ENCODE measurements at places on chromosomes 2 and 18.

GRCh38 chr2:18987592-18988073 lies 370.8 kb downstream of the OSR1 start:
- DNase-seq = peak; percentile 82

DNA sequence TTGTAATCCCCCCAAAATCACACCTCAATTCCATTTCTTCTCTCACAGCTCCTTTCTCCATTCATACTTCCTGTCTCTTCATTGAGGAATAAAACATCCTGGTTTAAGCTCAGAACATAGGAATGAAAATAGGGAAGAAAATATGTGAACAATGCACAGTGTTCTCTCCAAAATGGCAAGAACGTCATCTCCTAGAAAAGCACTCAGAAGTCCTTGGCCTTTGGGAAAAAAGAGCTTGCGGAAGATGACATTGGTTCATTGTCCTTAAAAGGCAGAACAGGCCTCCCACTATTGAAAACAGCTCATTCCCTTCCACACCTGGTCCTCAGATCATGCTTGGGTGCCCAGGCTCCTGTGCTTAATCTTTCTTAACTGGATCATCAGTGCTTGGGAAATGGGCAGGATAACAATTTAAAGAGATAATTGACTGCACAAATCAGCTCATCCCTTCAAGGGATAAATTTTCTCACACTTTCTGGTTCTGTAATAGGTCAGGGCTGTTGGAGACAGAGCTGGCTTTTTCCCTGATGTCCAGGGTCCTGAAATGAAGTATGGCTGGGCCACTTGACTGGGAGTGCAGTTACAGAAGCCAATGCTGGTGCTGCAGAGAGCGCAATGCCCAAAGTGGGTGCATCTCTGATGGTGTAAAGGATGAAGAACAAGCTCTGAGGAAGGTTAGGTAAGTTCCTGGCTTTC lies 69.2 kb downstream of the MARCHF4 start:
- no peak for DNase-seq

GRCh38 chr2:35168351-35168750 lies 1187.2 kb upstream of the CRIM1 start:
- DNase-seq = no peak

GRCh38 chr18:48993586-48993985 lies 42.8 kb upstream of the SMAD7 start:
- DNase-seq = peak; percentile 37

DNA sequence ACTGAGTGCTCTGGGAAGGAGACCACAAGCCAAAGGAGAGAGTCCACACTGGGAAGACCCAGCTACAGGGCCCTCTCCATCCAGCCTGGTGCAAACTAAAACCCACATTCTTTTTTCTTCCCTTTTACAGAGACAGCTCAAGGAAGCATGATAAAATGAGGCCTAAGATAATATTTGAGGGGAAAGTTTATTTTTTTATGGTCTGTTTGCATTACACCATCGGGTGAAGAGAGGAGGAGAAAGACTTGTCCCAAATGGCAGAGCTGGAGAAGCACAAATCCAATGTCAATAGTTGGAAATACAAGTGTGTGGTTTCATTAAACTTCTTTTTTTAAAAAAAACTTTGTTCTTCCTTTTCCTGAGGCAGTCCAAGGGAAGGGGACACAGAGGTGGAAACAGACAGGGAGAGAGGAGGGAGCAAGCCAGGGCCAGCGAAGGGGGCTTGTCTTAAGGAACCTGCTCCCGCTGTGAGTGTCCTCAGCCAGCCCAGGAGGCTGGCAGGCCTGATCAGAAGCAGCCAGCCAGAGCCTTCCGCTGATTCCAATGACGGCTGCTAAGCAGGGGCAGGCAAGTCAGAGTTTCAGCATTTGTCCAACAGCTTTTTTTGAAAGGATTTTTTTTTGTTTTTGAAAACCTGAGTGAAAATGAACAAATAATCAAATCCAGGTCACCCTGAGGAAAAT lies 203.8 kb upstream of the SIX2 start:
- no peak for DNase-seq

- no peak for DNase-seq
These were observed 1312.2 kb upstream of the ACVR2A start for GRCh38 chr2:146532509-146533147.

- DNase-seq = no peak
These were observed 484.0 kb downstream of the TSN start for GRCh38 chr2:122239440-122239839.

DNA sequence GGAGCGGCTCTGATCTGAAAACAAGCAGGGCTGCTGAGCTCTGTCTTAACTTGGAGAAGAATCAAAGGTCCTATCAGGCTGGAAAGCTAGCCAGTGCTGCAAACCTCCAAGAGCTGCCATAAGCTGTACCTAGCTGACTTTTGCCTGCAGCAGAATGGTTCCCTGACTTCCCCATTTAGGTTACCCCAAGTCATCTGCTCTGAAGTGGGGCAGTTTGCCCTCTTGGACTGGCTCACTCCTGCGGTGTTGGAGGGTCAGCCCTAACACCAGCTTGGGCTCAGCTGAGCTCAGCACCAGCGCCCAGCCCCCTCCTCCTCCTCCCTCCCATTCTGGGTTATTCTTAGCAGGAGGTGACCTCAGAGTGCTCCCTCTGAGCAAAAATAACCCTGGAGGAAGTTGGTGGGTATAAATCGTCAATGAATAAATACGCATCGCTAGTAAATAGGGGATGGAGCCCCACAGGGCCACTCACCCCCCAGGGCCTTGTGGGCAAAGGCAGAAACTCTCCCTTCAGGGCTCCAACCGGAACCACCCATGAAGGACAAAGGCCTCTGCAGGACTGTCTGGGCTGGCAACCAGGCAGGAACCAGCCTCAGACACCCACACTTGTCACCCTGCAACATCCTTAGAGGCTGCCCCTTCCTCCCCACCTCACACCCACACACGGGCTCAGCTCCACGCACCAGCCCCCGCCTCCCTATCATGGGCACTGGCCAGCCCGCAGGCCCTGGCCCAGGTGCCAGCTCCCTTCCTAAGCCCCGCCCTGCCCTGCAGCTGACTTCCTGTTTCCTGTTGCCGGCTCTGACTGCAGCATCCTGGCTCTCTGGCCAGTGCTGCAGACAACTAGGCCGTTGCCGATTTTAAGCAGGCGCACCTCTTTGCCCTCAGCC lies 46.9 kb downstream of the DNMT3A start:
- DNase-seq = peak; percentile 82

DNA sequence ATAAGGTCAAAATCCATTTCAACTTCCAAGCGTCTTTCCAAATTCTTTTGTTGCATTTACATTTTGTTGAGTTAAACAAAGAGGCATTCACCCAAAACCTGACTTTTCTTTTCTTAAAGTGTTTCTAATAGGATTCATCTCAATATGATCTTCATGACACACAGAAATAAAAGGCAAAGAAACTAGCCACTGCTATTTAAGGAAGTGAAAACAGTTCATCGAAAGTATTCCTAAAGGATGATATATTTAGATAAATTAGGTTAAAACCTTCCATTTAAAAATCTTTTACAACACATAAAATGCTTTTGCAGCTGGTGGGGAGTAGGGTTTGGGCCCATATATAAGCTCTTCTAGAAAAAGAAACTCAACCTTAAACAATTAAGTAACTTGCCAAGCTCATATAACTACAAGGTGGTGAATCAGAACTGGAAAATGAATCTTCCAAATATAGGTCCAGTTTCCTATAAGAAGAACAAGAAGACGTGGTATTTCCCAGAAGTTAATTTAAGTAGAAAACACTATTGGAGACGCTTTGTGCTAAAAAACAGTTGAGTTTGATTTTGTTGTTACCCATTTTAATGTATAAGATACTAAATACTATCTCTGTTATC lies 336.0 kb upstream of the HNRNPA3 start:
- no peak for DNase-seq

GRCh38 chr2:210172219-210172575 lies 988 bp upstream of the KANSL1L start:
- DNase-seq = no peak

DNA sequence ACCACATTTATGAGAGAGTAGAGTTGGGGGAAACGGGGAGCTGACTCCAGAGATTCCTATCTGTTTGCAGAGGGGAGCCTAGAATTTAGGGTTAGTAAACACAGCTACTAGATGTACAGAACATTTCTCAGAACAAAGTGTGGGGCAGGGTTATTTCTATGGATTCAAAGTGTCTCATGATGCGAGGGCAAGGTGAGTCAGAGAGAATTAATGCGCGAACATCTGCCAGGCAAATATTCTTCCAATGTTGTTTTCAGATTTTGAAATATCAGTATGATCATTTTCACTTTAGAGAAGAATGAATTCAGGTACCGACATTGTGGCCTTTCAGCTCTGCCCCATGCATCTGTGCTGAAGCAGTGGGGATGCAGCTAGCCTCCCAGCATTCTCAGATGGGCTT lies 2.0 kb upstream of the DSEL start:
- no peak for DNase-seq

- no peak for DNase-seq
These were observed 3.0 kb downstream of the COL5A2 start for GRCh38 chr2:189176516-189176915.

DNA sequence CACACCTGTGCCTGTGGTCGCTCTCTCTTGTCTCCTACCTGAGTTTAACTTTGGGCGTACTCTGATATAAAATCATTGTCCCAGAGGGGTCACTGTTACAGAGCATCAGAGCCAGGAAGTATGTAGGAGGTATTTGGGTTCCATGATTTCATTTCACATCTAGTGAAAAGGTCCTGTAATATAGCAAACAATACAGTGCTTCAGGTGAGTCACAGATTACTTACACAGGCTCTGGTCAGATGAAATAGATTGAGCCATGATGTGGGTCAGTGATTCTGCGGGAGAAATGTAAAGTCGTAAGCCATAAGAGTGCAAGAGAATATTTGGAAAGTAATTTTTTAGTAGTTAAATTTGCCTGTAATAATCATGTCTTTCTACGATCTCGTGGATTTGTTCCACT lies 70.2 kb downstream of the SOCS6 start:
- DNase-seq = no peak

DNA sequence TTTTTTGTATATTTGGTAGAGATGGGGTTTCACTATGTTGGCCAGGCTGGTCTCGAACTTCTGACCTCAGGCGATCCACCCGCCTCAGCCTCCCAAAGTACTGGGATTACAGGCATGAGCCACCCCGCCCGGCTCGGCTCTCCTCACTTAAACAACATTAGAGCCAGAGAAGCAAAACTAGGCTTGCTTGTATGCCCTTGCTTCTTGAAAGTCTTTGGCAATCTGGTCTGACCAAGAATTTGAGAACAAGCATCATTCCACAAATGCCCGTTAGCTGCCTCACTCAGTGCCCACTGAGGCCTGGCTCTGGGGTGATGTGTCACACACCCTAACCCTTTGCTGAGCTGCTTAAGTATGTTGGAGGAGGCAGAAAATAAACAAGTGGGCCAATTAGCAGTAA lies 33.5 kb downstream of the SOWAHC start:
- DNase-seq = no peak

DNA sequence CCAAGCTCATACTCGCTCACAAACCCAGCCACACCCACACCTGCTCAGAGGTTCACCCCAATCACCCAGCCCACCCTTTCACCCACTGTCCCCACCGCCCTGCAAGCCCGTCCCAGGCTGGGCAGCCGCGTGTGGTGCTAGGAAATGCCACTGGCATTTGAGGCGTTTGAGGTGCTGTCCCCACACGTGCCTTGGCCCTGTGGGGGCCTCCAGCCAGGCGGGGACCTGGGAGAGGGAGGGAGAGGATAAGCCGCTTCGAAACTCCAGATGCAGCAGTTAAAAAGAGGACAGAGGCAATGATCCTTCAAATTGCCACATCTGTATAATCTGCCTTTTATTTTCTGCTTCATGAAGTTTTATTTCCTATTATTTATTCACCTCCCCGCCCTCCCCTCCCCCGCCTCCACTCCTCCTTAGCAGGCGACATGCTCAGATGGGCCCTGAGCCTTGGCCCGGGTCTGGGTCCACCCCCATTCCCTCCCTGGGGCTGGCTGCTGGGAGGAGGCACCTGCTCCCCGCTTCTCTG lies 35.9 kb downstream of the PSD4 start:
- DNase-seq = no peak

DNA sequence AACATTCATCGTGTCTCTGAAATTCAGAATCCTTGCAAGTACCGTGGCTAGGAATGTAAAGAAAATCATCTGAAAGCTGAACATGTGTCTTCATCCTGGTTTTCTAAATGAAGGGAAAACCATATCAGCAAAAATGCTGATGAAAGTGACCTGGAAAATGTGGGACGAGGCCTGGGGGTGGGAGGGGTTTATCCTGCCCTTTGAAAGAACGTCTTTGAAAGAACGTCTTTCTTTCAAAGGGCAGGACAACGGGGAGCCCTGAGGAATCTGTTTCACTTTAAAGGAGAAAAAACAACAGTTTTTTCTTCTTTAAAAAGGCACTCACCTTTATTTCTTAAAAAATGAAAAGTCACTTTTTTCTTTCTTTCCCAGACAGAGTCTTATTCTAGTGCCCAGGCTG lies 185.2 kb downstream of the ALPK2 start:
- DNase-seq = no peak

DNA sequence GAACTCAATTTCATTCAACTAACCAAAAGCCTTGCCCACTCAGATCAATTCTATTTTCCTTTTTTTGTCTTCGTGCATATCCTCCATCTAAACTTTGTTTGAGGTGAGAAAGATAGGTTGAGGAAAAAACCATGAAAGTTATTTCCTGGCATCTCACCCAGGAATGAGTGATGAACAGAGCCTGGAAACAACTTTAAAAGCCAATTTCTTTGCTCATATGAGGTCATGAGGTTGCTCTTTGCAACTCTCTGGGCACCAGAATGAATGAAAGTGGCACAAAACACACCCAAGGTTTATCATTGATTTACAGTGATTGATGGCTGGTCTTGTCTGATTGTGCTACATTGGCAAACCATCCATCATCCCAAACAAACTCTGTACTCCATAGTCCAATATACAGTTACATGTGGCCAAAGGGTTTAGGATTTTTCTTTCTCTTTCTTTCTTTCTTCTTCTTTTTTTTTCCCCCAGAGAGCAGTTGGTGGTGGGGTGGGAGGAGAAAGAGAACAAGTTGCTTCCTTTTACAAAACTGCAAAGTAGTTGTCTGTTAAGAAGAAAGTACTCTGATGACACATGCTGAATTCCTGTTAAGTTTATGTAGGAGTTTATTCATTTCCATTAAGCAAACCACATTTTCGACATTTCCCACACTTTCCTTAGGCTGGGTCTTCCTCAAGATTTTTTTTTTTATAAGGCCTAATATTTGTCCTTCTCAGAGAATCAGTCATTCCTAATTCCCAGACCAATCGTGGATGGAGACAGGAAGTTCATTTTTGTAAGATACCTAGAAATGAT lies 575.9 kb upstream of the ZEB2 start:
- no peak for DNase-seq

GRCh38 chr18:34697233-34697632 lies 12.9 kb upstream of the DTNA start:
- DNase-seq = no peak
